ENCODE measurements at places on chromosomes 3 and 15. TPM values are rescaled to one million over a fixed set of nuclear protein-coding genes. Genes with fewer than 3 reads are reported as not detected.

The SH2D7 gene
- not detected for total RNA-seq

The SPATA12 gene
- total RNA-seq: 0.39 TPM

The ANKRD63 gene
- 1.2 TPM for total RNA-seq

The IQCH gene
- 1.9 TPM for total RNA-seq

The SAXO2 gene
- total RNA-seq: 3.8 TPM

The PCLAF gene
- total RNA-seq: 27.2 TPM

The RASGRF1 gene
- total RNA-seq: 0.85 TPM

The TEX9 gene
- 12.2 TPM for total RNA-seq

The RETNLB gene
- not detected for total RNA-seq

The TFRC gene
- 93.4 TPM for total RNA-seq

The PLA2G4E gene
- not detected for total RNA-seq

The PAQR5 gene
- total RNA-seq: 11.5 TPM

The PAQR9 gene
- 2.4 TPM for total RNA-seq

The LDHAL6B gene
- not detected for total RNA-seq

GRCh38 chr3:106829206-106829605 lies 548.0 kb upstream of the CCDC54 start:
- H3K4me1 ChIP-seq: peaks cover 74% of the 10 kb centered on the region
- peaks cover 32% of the 10 kb centered on the region for H3K36me3 ChIP-seq
- H3K4me3 ChIP-seq: peak overlapping the region; percentile 3
- DNase-seq: no peak
- peaks cover 60% of the 10 kb centered on the region for H3K27me3 ChIP-seq

DNA sequence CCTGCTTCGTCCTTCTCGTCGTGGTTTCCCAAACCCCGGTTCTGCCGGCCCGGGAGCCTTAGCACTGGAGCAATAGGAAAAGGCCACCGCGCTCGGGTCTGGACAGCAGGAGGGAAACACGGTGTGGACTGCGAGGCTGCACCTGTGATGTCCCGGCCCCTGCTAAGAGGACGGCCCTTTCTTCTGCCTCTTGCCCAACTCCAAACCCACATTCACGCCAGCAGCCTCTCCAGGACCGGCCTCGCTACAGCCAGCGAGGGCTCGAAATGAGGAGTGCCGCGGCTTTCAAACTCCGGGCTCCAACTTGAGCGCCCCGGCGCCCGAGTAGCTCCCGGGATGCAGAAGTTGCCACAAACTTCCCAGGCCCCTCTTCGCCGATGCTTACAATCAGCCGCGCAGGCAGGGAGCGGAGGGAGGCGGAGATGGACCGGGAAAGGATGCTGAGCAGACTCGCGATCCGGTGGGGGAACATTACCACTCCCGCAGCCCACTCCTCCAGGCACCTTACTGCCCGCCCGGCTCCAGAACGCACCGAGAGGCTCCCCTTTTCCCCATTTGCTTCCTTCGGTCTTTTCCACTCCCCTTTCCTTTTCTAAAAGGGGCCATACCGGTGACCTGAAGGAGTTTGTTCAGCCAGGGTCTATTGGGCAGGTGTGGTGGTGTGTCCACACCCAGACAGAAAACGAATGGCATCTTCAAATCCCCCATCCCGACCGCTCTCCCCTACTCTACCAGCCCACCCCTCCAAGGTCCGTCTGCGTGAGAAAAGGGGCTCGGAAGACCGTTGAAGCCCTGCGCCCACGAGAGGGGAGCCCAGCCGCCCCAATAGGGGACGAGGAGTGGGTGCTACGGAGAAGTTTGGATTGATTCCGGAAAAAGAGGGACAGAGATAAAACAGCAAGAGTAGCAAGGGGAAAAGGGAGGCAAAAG lies 18.8 kb upstream of the SATB1 start:
- peaks cover 12% of the 10 kb centered on the region for H3K27me3 ChIP-seq
- peak overlapping the region; percentile 95 for H3K4me3 ChIP-seq
- no peak overlapping the region for H3K27ac ChIP-seq
- H3K36me3 ChIP-seq: peaks cover 15% of the 10 kb centered on the region
- peaks cover 38% of the 10 kb centered on the region for H3K4me1 ChIP-seq

GRCh38 chr3:153094386-153094785 lies 67.6 kb upstream of the RAP2B start:
- DNase-seq: no peak
- H3K4me1 ChIP-seq: peaks cover 67% of the 10 kb centered on the region
- peak overlapping the region; percentile 67 for H3K27ac ChIP-seq
- no peak overlapping the region for H3K4me3 ChIP-seq
- H3K36me3 ChIP-seq: peaks cover 10% of the 10 kb centered on the region

- H3K27me3 ChIP-seq: peaks cover 18% of the 10 kb centered on the region
- DNase-seq: no peak
- H3K36me3 ChIP-seq: peaks cover 16% of the 10 kb centered on the region
These were observed 46.9 kb upstream of the TMEM158 start for GRCh38 chr3:45272828-45273470.

- H3K27ac ChIP-seq: no peak overlapping the region
- H3K4me3 ChIP-seq: no peak overlapping the region
- H3K27me3 ChIP-seq: peaks cover 1% of the 10 kb centered on the region
- no peak for DNase-seq
- no peaks in the 10 kb centered on the region for H3K4me1 ChIP-seq
These were observed 28.8 kb downstream of the PSTPIP1 start for GRCh38 chr15:77023576-77024272.

- H3K27ac ChIP-seq: no peak overlapping the region
- H3K4me3 ChIP-seq: no peak overlapping the region
- no peaks in the 10 kb centered on the region for H3K4me1 ChIP-seq
- no peak for DNase-seq
- H3K36me3 ChIP-seq: peaks cover 70% of the 10 kb centered on the region
- H3K27me3 ChIP-seq: no peaks in the 10 kb centered on the region
These were observed 44.4 kb downstream of the PTH1R start for GRCh38 chr3:46921871-46922271.

DNA sequence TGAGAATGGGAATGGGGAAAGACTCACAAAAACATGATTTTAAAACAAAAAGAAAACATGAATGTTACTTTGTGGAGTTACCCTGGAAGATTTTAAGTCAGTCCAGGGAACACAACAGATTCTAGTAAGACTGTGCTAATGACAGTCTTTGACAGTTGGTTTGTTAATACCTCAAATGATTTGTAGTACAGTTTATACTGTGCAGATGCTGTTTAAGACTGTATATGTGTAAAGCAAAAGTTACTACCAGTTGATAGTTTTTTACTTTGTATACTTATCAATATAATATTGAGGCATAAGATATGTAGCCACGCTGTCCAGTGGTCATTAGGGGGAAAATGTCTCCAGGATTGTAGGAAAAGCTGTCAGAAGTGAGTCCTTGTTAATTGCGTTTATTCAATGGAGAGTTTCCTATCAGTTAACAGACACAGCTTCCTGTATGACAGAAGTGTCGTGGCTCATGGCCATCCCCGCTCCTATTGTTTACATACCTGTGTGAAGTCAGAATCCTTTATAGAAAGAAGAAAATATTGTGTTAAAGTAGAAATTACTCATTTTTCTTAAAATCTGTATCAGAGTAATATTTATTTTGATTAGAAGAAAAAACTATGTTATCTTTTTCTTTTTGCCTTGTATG lies 36.0 kb downstream of the NKIRAS1 start:
- peaks cover 8% of the 10 kb centered on the region for H3K4me1 ChIP-seq
- H3K27ac ChIP-seq: no peak overlapping the region
- H3K4me3 ChIP-seq: no peak overlapping the region
- no peaks in the 10 kb centered on the region for H3K27me3 ChIP-seq

GRCh38 chr3:104530934-104531333 lies 835.8 kb upstream of the ALCAM start:
- no peak overlapping the region for H3K27ac ChIP-seq
- DNase-seq: no peak
- no peak overlapping the region for H3K4me3 ChIP-seq
- H3K4me1 ChIP-seq: peaks cover 10% of the 10 kb centered on the region

GRCh38 chr3:46008058-46008457 lies 12.4 kb upstream of the FYCO1 start:
- no peak overlapping the region for H3K4me3 ChIP-seq
- H3K4me1 ChIP-seq: peaks cover 28% of the 10 kb centered on the region

GRCh38 chr15:27731776-27732175 lies 367.3 kb downstream of the OCA2 start:
- H3K36me3 ChIP-seq: peaks cover 16% of the 10 kb centered on the region
- no peak for DNase-seq
- H3K4me3 ChIP-seq: no peak overlapping the region
- H3K4me1 ChIP-seq: peaks cover 10% of the 10 kb centered on the region
- H3K27ac ChIP-seq: no peak overlapping the region
- H3K27me3 ChIP-seq: no peaks in the 10 kb centered on the region

- no peak for DNase-seq
- peak overlapping the region; percentile 89 for H3K4me3 ChIP-seq
- no peaks in the 10 kb centered on the region for H3K36me3 ChIP-seq
- H3K27me3 ChIP-seq: no peaks in the 10 kb centered on the region
These were observed 1.3 kb downstream of the LAMB2 start for GRCh38 chr3:49131576-49131975.

GRCh38 chr3:104982130-104982529 lies 384.6 kb upstream of the ALCAM start:
- no peak for DNase-seq
- no peak overlapping the region for H3K27ac ChIP-seq
- H3K36me3 ChIP-seq: no peaks in the 10 kb centered on the region
- no peaks in the 10 kb centered on the region for H3K4me1 ChIP-seq
- no peaks in the 10 kb centered on the region for H3K27me3 ChIP-seq
- no peak overlapping the region for H3K4me3 ChIP-seq

GRCh38 chr3:14894085-14894484 lies 53.3 kb upstream of the NR2C2 start:
- H3K4me1 ChIP-seq: peaks cover 6% of the 10 kb centered on the region
- no peaks in the 10 kb centered on the region for H3K36me3 ChIP-seq
- no peak overlapping the region for H3K27ac ChIP-seq

GRCh38 chr3:53252096-53252946 lies 3.5 kb downstream of the TKT start:
- no peaks in the 10 kb centered on the region for H3K27me3 ChIP-seq
- peaks cover 14% of the 10 kb centered on the region for H3K36me3 ChIP-seq
- peak overlapping the region; percentile 85 for H3K4me3 ChIP-seq
- DNase-seq: peak; percentile 41
- H3K27ac ChIP-seq: peak overlapping the region; percentile 100

- H3K4me1 ChIP-seq: peaks cover 22% of the 10 kb centered on the region
- no peak for DNase-seq
- no peak overlapping the region for H3K27ac ChIP-seq
- H3K4me3 ChIP-seq: no peak overlapping the region
These were observed 72.1 kb upstream of the ITGA11 start for GRCh38 chr15:68503791-68504680.

DNA sequence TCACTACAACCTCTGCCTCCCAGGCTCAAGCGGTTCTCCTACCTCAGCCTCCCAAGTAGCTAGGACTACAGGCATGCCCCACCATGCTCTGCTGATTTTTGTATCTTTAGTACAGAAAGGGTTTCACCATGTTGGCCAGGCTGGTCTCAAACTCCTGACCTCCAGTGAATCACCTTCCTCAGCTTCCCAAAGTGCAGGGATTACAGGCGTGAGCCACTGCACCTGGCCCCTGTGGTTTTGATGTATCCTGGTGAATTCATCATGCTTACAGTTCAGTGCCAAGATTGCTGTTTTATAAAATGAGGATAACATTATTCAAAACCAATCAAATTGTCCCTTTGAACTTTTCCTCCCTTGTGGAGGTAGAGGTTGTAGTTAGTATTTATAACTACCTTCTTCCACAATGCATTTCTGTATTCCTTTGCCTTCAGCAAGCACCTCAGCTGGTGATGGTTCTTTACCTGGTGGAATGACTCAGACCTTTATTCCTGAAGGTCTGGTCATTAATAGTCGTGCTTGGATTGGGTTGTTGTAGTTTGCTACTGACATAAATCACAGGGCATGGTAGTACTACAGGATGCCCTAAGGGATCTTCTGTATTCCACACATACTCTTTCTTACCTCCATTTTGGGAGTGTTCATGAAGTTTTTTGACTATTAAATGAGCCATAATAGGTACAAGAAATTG lies 76.9 kb downstream of the UBP1 start:
- no peak overlapping the region for H3K4me3 ChIP-seq
- H3K27ac ChIP-seq: no peak overlapping the region
- no peaks in the 10 kb centered on the region for H3K27me3 ChIP-seq
- peaks cover 4% of the 10 kb centered on the region for H3K4me1 ChIP-seq

DNA sequence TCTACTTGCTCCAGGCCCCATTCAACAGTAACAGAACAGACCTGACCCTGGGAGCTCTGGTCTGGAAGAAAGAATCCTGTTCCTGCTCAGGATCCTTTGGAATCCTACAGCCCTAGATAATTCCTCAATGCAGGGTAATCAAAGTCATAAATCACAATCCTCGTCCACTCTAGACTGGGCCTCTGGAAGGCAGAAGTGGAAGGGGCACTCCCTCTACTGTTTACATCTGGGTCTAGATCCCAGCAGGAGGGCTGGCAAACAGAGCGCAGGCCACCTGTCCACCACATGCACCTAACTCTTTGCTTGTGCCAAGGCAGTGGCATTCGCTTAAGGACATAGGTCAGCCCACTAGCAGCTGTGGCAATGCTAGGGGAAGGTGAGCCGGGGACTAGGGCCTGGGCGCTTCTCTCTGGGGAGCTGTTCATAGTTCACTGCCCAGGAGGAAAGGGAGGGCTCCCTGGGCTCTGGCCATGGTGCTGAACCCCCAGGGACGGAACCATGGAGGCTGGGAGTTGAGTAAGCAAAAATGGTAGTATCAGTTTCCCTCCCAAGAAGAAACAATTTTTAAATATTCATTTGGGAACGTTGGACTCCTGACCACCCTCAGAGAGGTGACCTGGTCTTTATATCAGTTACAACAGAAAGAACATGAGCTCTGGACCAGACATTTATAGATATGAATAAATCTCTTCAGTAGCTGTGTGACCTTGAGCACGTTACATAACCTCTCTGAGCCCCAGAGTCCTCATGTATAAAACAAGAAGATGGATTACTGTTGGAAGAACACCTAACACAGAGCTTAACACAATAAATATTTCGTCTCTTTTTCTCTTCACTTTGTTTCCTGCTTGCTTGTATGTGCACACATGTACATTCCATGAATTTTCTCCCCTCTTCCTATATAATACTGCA lies 90.2 kb downstream of the NTRK3 start:
- H3K4me1 ChIP-seq: no peaks in the 10 kb centered on the region
- H3K27me3 ChIP-seq: no peaks in the 10 kb centered on the region
- H3K36me3 ChIP-seq: no peaks in the 10 kb centered on the region

DNA sequence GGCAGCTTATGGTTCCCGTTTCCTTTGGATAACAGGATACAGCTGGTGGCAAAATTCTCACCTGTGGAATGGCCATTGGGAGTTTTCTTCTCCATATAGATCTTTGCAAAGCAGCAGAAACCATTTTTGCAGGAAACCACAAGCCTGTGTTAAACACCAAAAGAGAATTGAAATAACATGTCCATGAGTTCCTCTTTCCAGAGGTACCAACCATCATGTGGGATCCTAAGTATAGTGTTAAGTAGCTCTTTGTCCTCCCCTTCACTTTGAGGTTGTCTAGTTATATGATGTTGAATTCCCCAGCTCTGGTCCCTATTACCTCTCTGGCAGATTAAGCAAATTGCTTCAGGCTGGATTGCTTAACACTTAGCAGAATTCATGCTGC lies 94.9 kb downstream of the AKAP13 start:
- peaks cover 60% of the 10 kb centered on the region for H3K4me1 ChIP-seq
- H3K27me3 ChIP-seq: no peaks in the 10 kb centered on the region
- no peak overlapping the region for H3K4me3 ChIP-seq
- no peak overlapping the region for H3K27ac ChIP-seq
- DNase-seq: no peak
- H3K36me3 ChIP-seq: no peaks in the 10 kb centered on the region

GRCh38 chr3:120203016-120203415 lies 82.0 kb downstream of the GPR156 start:
- no peak overlapping the region for H3K27ac ChIP-seq
- no peak for DNase-seq
- no peaks in the 10 kb centered on the region for H3K27me3 ChIP-seq
- H3K36me3 ChIP-seq: no peaks in the 10 kb centered on the region
- H3K4me1 ChIP-seq: peaks cover 3% of the 10 kb centered on the region

- no peak for DNase-seq
- H3K36me3 ChIP-seq: no peaks in the 10 kb centered on the region
- H3K27me3 ChIP-seq: no peaks in the 10 kb centered on the region
- no peaks in the 10 kb centered on the region for H3K4me1 ChIP-seq
These were observed 719.6 kb upstream of the NR2F2 start for GRCh38 chr15:95610945-95611344.

All from WTC11 (cell line).